ENCODE measurements at places on chromosomes 11 and 22. TPM values are rescaled to one million over a fixed set of nuclear protein-coding genes. Genes with fewer than 3 reads are reported as not detected.

DNA sequence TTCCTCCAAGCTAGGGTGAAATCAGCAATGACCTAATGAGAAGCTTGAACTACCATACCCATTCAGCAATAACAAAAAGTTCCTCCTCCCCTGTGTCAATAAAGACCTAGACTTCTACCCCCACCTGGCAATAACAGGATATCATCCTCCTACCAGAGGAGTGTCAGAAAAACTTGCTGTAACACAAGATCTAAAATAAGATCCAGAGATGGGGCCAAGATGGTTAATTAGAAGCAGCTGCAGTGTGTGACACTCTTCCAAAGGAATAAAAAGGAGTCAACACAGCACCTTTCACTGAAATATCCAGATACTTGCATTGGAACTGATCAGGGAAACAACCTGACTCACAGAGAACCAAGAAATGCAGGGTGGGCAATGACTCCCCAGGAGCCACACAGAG is 84.4 kb upstream of the ARHGAP42 start:
- H3K4me3 ChIP-seq: no peak overlapping the region
- no peak for DNase-seq
- H3K36me3 ChIP-seq: no peaks in the 10 kb centered on the region
- H3K27me3 ChIP-seq: no peaks in the 10 kb centered on the region
- H3K4me1 ChIP-seq: no peaks in the 10 kb centered on the region
- no peak overlapping the region for H3K27ac ChIP-seq

- no peak overlapping the region for H3K27ac ChIP-seq
- no peak overlapping the region for H3K4me3 ChIP-seq
- peaks cover 2% of the 10 kb centered on the region for H3K4me1 ChIP-seq
- no peaks in the 10 kb centered on the region for H3K27me3 ChIP-seq
- no peak for DNase-seq
- no peaks in the 10 kb centered on the region for H3K36me3 ChIP-seq
Observed at GRCh38 chr11:79352349-79352703, 88.5 kb downstream of the TENM4 start.

DNA sequence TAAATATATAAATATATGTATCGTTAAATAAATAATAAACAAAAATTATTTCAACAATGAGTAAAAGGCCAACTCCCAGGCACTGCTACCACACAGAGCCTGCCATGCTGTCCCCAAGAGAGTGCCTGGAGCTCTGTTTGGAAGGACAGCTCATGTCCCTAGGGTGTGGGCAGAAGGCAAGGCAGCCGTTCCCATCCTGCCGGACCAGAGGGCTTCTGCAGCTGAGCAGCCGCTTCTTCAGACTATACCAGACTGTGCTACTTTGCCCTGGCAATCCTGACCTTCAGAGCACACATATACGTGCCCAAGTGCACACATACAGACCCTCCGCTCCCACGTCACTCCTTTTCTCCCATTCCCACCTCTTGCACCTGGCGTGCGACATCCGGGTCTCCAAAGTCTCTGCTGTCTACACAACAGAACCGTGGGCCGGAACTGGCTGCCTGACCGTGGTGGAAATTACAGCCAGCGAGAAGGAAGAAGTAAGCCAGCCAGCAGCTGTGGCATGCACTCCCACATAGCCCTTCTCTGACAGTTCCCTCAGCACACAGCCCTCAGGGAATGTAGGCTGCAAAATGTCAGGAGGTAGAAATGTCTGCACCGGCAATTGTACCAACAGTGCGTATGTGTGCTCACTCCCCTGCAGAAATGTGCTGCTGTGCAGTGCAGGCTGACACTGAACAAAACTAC is 24.0 kb downstream of the PAX6 start:
- H3K4me3 ChIP-seq: no peak overlapping the region
- no peak for DNase-seq
- peaks cover 19% of the 10 kb centered on the region for H3K4me1 ChIP-seq
- H3K27me3 ChIP-seq: no peaks in the 10 kb centered on the region
- H3K36me3 ChIP-seq: no peaks in the 10 kb centered on the region
- no peak overlapping the region for H3K27ac ChIP-seq

- H3K36me3 ChIP-seq: no peaks in the 10 kb centered on the region
- peaks cover 54% of the 10 kb centered on the region for H3K4me1 ChIP-seq
- no peak for DNase-seq
- no peaks in the 10 kb centered on the region for H3K27me3 ChIP-seq
- peak overlapping the region; percentile 83 for H3K27ac ChIP-seq
Observed at GRCh38 chr11:86790867-86791849, 9.2 kb upstream of the PRSS23 start.

DNA sequence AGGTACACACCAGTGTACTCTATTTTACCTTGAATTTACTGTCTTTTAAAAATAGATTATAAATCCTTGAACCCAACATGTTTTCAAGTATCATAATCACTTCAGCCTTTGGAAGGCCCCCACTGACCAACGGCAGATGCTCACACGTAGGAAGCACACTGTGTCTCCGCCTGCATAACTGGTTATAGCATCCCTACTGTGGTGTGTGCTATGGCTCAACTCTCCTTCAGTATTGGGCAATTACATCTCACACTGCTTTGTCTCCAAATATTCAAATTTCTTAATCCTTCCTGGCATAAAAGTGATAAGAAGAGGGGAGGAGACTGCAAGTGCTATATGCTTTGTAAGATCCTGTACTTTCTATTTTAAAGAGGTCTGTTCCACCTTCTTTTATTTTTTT is 165.7 kb downstream of the CADM1 start:
- H3K27ac ChIP-seq: no peak overlapping the region
- H3K4me3 ChIP-seq: no peak overlapping the region
- no peaks in the 10 kb centered on the region for H3K36me3 ChIP-seq
- no peak for DNase-seq

- no peak for DNase-seq
- no peaks in the 10 kb centered on the region for H3K27me3 ChIP-seq
- no peaks in the 10 kb centered on the region for H3K36me3 ChIP-seq
- no peak overlapping the region for H3K4me3 ChIP-seq
Observed at GRCh38 chr11:854601-855329, 12.1 kb downstream of the TSPAN4 start.

GRCh38 chr11:64156235-64157011 is 9.5 kb downstream of the MACROD1 start:
- H3K27ac ChIP-seq: no peak overlapping the region
- no peak overlapping the region for H3K4me3 ChIP-seq
- no peak for DNase-seq
- no peaks in the 10 kb centered on the region for H3K27me3 ChIP-seq

GRCh38 chr22:28464127-28464526 is 215.5 kb downstream of the TTC28 start:
- no peaks in the 10 kb centered on the region for H3K27me3 ChIP-seq
- H3K27ac ChIP-seq: peak overlapping the region; percentile 31
- no peak for DNase-seq
- H3K36me3 ChIP-seq: no peaks in the 10 kb centered on the region

DNA sequence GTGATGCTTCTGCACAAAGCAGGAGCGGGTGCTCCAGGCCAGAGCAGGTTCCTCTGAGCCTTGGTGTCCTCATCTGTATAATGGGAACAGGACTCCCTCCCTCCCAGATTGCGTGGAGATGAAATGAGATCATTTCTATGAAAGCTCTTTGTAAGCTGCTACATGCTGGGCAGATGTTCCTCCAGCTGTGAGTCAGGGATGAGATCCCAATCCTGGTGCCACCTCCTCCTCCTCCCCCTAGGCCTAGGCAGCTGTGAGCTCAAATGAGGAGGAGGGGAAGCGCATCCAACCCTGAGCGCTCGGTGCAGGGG is 7.0 kb upstream of the CABP2 start:
- H3K36me3 ChIP-seq: peaks cover 4% of the 10 kb centered on the region
- H3K4me3 ChIP-seq: no peak overlapping the region
- H3K27ac ChIP-seq: no peak overlapping the region

- H3K27ac ChIP-seq: no peak overlapping the region
- no peaks in the 10 kb centered on the region for H3K36me3 ChIP-seq
- H3K27me3 ChIP-seq: no peaks in the 10 kb centered on the region
- no peak for DNase-seq
- peaks cover 13% of the 10 kb centered on the region for H3K4me1 ChIP-seq
Observed at GRCh38 chr11:46905806-46906205, 12.5 kb downstream of the LRP4 start.

DNA sequence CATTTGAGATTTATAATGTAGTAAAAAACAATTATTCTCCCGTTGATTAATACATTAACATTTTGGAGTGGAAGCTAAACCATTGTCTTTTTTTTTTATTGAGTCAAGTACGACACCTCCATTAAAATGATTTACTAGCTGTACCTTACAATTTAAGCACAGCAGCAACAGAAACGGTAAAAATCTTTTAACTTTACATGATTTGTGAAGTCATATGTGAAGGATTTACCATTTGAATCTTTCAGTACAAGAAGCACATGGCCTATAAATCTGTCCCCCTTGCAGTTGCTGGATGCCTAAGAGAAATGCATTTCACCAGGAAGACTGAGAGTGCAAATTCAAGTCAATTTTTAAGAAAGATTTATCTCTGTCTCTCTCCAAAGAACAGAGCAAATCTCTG is 324.6 kb downstream of the CADM1 start:
- no peak for DNase-seq
- H3K4me1 ChIP-seq: peaks cover 40% of the 10 kb centered on the region
- peak overlapping the region; percentile 10 for H3K27ac ChIP-seq
- no peak overlapping the region for H3K4me3 ChIP-seq
- H3K27me3 ChIP-seq: peaks cover 11% of the 10 kb centered on the region

GRCh38 chr11:118497831-118498230 is 29.4 kb upstream of the TTC36 start:
- no peak overlapping the region for H3K4me3 ChIP-seq
- DNase-seq: no peak
- H3K36me3 ChIP-seq: peaks cover 56% of the 10 kb centered on the region
- H3K27ac ChIP-seq: no peak overlapping the region

- H3K4me3 ChIP-seq: no peak overlapping the region
- H3K36me3 ChIP-seq: peaks cover 2% of the 10 kb centered on the region
- H3K27ac ChIP-seq: no peak overlapping the region
- H3K4me1 ChIP-seq: peaks cover 5% of the 10 kb centered on the region
- no peak for DNase-seq
Observed at GRCh38 chr22:46159777-46160176, 9.5 kb downstream of the PPARA start.

DNA sequence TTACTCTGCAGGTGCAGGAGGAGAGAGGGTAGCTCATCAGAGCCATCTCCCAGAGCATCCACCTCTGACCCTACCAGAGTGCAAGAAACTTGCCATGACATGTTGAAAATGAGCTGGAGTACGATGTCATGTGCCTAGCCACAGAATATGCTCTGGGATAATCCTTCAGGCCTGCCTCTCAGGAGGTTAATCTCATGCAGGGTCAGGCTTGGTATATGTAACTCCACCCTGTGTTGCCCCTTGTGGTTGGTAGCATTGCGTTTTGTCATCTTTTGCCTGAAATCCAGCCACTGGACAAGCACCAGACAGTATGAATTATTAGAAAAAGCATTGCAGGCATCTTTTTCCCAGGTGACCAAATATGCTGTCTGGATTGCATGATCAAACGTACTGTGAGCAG is 36.2 kb downstream of the CNTF start:
- H3K27ac ChIP-seq: no peak overlapping the region
- peaks cover 6% of the 10 kb centered on the region for H3K27me3 ChIP-seq
- H3K36me3 ChIP-seq: no peaks in the 10 kb centered on the region
- no peak overlapping the region for H3K4me3 ChIP-seq
- H3K4me1 ChIP-seq: no peaks in the 10 kb centered on the region
- no peak for DNase-seq

GRCh38 chr22:24153959-24154358 is 27.3 kb upstream of the SUSD2 start:
- DNase-seq: no peak
- H3K4me3 ChIP-seq: no peak overlapping the region
- H3K36me3 ChIP-seq: peaks cover 2% of the 10 kb centered on the region
- peaks cover 23% of the 10 kb centered on the region for H3K27me3 ChIP-seq

DNA sequence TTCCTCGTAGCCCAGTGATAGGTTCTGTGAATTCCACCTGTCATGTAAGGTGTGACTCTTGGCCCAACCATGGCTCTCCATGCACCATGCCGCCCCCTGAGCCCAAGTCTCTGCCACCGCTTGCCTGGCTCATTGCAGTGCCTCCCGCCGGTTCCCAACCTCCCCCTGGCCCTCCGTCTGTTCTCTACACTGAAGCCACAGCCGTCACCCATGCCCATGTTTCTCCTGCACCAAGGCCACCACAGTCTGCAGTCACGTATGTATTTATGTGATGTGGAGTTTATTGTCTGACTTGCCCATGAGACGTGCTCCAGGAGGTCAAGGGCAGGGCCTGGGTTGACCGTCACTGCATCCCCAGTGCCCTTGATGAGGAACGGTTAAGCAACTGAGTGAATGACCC is 35.9 kb downstream of the PKNOX2 start:
- H3K27ac ChIP-seq: no peak overlapping the region
- no peak for DNase-seq
- H3K4me1 ChIP-seq: peaks cover 55% of the 10 kb centered on the region
- no peaks in the 10 kb centered on the region for H3K36me3 ChIP-seq

DNA sequence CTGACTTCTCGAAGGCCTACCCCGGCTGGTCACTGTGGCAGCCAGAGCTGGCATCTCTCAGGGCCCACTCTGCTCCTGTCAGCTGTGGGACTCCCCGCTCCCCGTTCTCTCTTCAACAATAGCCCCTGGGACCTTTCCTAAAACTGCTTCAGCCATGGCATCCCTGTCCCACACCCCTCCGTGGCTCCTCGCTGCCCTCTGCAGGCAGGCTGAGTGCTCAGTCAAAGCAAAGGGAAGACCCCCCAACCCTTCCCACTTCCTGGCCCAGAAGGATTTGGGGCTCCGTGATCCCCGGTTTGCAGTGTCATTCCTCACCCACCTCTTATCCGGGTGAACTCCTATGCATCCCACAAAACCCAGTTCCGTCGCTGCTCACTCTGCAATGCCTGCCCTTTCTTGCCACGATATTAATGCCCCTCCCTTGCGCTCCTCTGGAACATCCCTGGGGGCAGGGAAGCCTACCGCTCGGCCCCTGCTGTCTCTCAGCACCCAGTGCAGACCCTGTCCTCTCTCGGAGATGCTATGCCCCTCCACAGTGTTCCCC is 1.6 kb upstream of the TH start:
- H3K4me3 ChIP-seq: no peak overlapping the region
- H3K27ac ChIP-seq: no peak overlapping the region
- no peak for DNase-seq

Gene OR4A16
- not detected for total RNA-seq

Gene ALDH3B1
- 1.4 TPM for total RNA-seq

Gene MUC2
- 0.04 TPM for total RNA-seq

Gene OR52E5
- total RNA-seq: not detected

Gene BATF2
- total RNA-seq: 1.5 TPM

Gene BACE1
- total RNA-seq: 38.1 TPM

Gene NCAM1
- 141 TPM for total RNA-seq

Gene GGTLC2
- 0.31 TPM for total RNA-seq

Gene APOBEC3C
- total RNA-seq: 32.6 TPM

Gene RAB1B
- 88.6 TPM for total RNA-seq

Gene OOSP2
- total RNA-seq: not detected

Gene HTR3B
- total RNA-seq: not detected

Gene CD3G
- not detected for total RNA-seq

Gene IRF7
- 21.9 TPM for total RNA-seq

Gene KDM2A
- 135 TPM for total RNA-seq

Gene CDC42EP2
- 12.3 TPM for total RNA-seq

Gene OR52I1
- not detected for total RNA-seq

Gene POLD4
- 32.0 TPM for total RNA-seq

Measured in mesothelial cell of epicardium (in vitro differentiated cells).